ENCODE measurements at places on chromosomes 13 and 19. TPM values are rescaled to one million over a fixed set of nuclear protein-coding genes. Genes with fewer than 3 reads are reported as not detected.
A peak's percentile ranks its signal among the peaks of the same experiment; 100 is the strongest.

Gene PRX
- 36.2 TPM for total RNA-seq

Gene BRSK1
- total RNA-seq = 1.3 TPM

- peak; percentile 40 for DNase-seq
These were observed 74.9 kb downstream of the SOX1 start for GRCh38 chr13:112141643-112142400.

Gene RNF17
- not detected for total RNA-seq

- DNase-seq = peak; percentile 85
These were observed 1.0 kb downstream of the EPOR start for GRCh38 chr19:11382898-11383705.

GRCh38 chr19:1268226-1269064, 687 bp upstream of the CIRBP start:
- no peak for DNase-seq

GRCh38 chr13:100597253-100597652, 8.7 kb upstream of the GGACT start:
- no peak for DNase-seq

Gene KIR2DL3
- not detected for total RNA-seq

Gene KMT2B
- total RNA-seq = 36.6 TPM

GRCh38 chr13:29411481-29411880, 184.0 kb downstream of the SLC7A1 start:
- DNase-seq = no peak

DNA sequence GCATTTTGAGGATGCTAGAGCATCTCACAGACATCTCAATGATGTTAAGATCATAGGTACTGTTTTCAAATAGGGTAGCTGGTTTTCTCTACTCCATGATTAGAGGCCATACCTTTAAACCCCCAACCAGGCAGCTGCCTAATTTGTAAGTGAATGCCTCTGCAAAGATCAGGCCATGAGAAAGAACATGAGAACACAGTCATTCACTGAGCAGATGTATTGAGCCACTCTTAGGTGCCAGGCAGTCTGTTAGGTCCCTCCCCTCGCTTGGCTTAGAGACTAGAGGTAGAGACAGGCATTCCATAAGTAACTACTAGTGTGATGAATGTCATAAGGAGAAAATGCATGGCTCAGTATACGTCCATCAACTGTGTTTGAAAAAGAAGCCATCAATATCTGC, 410.0 kb downstream of the FGF9 start:
- no peak for DNase-seq

DNA sequence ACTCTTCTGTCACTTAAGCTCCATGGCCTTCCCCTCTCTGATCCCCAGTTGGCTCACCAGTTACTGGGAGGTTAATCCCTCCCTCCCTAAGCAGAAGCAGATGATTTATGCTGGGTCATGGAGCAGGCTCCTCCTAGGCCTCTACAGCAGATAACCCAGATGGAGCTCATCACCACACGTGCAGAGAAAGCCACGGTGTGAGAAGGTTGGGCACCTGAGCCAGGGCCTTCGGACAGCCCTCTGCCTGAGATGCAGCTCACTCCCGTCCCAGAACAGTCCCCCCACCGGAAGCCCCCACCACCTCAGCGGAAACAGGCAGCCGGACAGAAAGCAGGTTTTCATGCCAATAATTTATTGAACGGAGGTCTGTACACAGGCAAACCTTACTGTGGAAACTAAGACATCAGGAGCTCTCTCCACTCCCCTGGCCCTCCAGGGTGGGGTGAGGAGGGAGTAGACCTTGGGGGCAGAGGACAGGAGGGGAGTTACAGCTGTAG, 9.8 kb downstream of the ZNF526 start:
- no peak for DNase-seq

DNA sequence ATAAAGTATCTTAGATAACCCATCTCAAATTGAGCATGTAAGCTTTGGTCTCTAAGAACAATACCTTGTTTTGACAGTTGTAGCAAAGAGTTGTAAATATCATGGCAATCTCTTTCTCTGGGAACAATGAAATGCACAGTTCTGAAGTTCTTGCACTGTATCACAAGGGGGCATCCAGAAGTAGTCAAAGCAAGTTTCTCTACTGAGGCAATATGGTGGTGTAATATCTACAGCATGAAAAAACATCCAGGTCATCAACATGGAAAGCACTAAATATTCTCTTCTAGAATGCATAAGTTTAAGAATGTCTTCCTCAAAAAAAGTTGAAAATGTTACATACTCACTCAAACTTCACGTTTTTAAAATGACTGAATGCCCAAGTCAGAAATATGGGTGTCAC, 19.6 kb downstream of the MTMR6 start:
- DNase-seq = no peak

- DNase-seq = no peak
These were observed 14.3 kb upstream of the ZNF426 start for GRCh38 chr19:9552536-9553274.

GRCh38 chr13:51811920-51812451, 8.0 kb upstream of the DHRS12 start:
- no peak for DNase-seq

Gene ARRDC2
- total RNA-seq = 82.7 TPM

DNA sequence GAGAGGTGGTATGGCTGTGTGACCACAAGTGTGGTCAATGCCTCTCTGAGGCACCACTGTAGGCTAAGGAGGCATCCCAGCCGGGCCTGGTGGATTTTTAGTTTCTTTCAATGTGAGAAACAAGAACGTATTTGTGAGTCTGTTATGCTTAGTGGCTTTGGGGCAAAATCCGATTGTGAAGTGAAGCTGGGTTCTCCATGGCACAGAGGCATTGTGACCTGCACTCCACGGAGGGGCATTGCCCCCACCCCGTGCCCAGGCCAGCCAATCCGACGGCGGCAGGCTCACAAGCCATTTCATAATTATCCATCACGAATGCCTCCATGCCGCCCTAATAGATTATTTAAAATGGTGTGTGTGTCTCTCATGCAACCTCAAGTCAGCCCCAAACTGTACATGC, 151.6 kb downstream of the ZNF536 start:
- DNase-seq = no peak

DNA sequence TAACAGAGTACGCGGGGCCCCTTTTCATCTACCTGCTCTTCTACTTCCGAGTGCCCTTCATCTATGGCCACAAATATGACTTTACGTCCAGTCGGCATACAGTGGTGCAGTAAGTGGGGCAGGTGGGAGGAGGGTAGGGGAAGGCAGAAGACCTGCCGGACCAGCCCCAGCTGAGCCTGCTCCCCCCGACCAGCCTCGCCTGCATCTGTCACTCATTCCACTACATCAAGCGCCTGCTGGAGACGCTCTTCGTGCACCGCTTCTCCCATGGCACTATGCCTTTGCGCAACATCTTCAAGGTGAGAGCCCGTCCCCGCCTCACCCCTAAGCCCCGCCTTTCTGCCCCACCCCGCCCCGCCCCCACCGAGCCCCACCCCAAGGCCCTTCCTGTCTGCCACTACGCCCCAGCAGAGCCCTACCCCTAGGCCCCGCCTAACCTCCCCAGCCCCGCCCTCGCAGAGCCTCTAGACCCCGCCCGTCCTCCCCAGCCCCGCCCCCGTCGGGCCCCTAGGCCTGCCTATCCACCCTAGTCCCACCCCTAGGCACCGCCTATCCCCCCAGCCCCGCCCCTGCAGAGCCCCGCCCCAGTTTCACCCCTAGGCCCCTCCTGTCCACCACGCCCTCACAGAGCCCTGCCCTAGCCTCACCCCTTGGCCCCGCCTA, 7.7 kb downstream of the NDUFB7 start:
- DNase-seq = no peak

Gene KANK2
- 268 TPM for total RNA-seq

DNA sequence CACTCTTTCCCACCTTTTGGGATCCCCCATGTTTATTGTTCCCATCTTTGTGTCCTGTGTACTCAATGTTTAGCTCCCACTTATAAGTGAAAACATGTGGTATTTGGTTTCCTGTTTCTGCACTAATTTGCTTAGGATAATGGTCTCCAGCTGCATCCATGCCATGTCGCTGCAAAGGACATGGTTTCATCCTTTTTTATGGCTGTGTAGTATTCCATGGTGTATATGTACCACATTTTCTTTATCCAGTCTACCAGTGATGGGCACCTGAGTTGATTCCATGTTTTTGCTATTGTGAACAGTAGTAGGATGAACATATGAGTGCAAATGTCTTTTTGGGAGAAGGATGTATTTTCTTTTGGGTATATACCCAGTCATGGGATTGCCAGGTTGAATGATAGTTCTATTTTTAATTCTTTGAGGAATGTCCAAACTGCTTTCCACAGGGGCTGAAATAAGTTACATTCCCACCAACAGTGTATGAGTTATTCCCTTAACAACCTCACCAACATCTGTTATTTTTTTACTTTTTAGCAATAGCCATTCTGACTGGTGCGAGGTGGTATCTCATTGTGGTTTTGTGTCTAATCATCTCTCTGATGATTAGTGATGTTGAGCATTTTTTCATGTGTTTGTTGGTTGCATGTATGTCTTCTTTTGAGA, 55.7 kb upstream of the MEDAG start:
- no peak for DNase-seq

DNA sequence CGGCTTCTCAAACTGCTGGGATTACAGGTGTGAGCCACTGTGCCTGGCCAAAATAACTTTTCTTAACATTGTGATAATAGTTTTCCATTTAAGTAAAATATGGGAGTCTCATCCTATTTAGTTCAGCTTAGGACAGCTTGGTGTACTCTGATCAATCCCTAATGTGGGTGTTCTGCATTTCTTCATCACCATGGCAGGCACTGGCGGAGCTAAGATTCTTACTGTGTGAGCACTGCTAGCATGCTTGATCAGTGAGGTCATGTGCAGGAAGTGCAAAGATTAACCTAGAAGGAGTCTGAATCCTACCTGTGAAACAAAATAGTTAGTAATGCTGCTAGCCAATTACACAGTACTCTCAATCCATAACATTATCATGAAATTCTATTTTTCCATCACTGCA, 1684.2 kb upstream of the SLC10A2 start:
- no peak for DNase-seq

Gene KLK10
- total RNA-seq = 4.7 TPM

GRCh38 chr19:29060813-29061364, 152.1 kb downstream of the UQCRFS1 start:
- no peak for DNase-seq

- DNase-seq = no peak
These were observed 516 bp downstream of the ZNF175 start for GRCh38 chr19:51571599-51571998.
